ENCODE measurements at places on chromosomes 2 and 18.
A peak's percentile ranks its signal among the peaks of the same experiment; 100 is the strongest.

DNA sequence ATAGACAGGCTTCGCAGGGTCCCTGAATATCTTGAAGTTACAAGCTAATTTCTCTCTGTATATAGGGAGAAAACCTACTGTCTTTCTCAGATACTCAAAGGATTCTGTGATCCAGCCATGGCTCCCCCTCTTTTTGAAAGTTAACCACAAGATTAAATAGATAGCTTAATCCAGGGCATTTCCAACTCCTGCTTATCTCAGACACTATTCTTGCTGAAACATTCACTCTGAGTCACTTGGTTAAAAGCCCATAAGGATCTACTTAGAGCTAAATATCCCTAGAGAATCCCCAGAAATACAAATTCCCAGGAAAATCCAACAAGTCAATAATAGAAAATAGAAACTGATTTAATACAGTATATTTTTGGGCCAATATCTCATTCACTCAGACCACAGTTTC is 179.1 kb upstream of the LYPD1 start:
- no peaks in the 10 kb centered on the region for H3K27me3 ChIP-seq
- H3K4me1 ChIP-seq, result no peaks in the 10 kb centered on the region
- no peaks in the 10 kb centered on the region for H3K36me3 ChIP-seq

DNA sequence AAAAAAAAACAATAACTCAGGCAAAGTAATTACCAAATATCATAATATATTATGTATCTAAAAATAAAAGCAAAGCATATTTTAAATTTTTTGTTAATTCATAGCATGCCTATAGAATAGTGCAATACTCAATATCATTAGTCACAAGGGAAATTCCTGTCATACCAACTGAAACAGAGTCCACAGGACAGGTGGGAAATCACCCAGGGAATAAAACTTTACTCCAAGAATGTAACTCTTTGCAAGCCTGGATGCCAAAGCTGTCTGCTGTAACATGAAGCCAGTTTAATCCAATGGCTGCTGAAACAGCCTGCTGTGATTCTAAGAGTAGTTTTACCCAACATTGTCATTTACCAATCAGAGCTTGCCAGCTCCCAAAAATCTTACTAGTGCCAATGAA is 40.0 kb upstream of the SULT1C3 start:
- no peak for DNase-seq
- no peak overlapping the region for H3K27ac ChIP-seq
- no peak overlapping the region for H3K4me3 ChIP-seq
- no peaks in the 10 kb centered on the region for H3K36me3 ChIP-seq
- H3K4me1 ChIP-seq, result no peaks in the 10 kb centered on the region
- H3K27me3 ChIP-seq, result no peaks in the 10 kb centered on the region

GRCh38 chr18:13454363-13455150 is 236.0 kb downstream of the LDLRAD4 start:
- H3K36me3 ChIP-seq, result no peaks in the 10 kb centered on the region
- peaks cover 2% of the 10 kb centered on the region for H3K27me3 ChIP-seq
- H3K27ac ChIP-seq, result no peak overlapping the region
- no peak for DNase-seq

DNA sequence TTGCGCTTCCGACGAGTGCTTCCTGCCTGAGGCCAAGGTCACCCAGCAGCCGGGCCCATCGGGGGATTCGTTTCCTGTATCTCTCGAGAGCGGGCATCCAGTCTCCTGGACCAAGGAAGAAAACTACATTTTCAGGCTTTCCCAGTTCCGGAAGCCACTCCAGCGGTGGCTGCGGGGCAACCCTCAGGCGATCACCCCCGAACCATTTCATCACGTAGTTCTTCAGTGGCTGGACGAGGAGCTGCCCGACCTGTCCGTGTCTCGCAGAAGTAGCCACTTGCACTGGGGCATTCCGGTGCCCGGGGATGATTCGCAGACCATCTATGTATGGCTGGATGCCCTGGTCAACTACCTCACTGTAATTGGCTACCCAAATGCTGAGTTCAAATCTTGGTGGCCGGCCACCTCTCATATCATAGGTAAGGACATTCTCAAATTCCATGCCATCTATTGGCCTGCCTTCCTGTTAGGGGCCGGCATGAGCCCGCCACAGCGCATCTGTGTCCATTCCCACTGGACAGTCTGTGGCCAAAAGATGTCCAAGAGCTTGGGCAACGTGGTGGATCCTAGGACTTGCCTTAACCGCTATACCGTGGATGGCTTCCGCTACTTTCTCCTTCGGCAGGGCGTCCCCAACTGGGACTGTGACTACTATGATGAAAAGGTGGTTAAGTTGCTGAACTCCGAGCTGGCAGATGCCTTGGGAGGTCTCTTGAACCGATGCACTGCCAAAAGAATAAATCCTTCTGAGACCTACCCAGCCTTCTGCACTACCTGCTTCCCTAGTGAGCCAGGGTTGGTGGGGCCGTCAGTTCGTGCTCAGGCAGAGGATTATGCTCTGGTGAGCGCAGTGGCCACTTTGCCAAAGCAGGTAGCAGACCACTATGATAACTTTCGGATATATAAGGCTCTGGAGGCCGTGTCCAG is 1.0 kb downstream of the MARS2 start:
- peaks cover 29% of the 10 kb centered on the region for H3K4me1 ChIP-seq
- peak; percentile 9 for DNase-seq
- peak overlapping the region; percentile 97 for H3K4me3 ChIP-seq
- H3K27ac ChIP-seq, result no peak overlapping the region
- no peaks in the 10 kb centered on the region for H3K27me3 ChIP-seq

GRCh38 chr18:52236131-52236530 is 103.9 kb upstream of the DCC start:
- no peaks in the 10 kb centered on the region for H3K36me3 ChIP-seq
- H3K4me1 ChIP-seq, result no peaks in the 10 kb centered on the region
- no peak overlapping the region for H3K27ac ChIP-seq
- DNase-seq, result no peak
- no peak overlapping the region for H3K4me3 ChIP-seq

- no peaks in the 10 kb centered on the region for H3K4me1 ChIP-seq
- H3K27ac ChIP-seq, result no peak overlapping the region
- no peaks in the 10 kb centered on the region for H3K36me3 ChIP-seq
Observed at GRCh38 chr18:45104049-45104395, 423.3 kb downstream of the SETBP1 start.

All from T-cell (primary cell).